ENCODE measurements at places on chromosomes 3 and 15. TPM values are rescaled to one million over a fixed set of nuclear protein-coding genes. Genes with fewer than 3 reads are reported as not detected.
A peak's percentile ranks its signal among the peaks of the same experiment; 100 is the strongest.

- DNase-seq: peak; percentile 56
These were observed 158.6 kb upstream of the NR2E3 start for GRCh38 chr15:71651750-71652186.

- no peak for DNase-seq
These were observed 7.2 kb downstream of the RNF13 start for GRCh38 chr3:149820183-149820582.

DNA sequence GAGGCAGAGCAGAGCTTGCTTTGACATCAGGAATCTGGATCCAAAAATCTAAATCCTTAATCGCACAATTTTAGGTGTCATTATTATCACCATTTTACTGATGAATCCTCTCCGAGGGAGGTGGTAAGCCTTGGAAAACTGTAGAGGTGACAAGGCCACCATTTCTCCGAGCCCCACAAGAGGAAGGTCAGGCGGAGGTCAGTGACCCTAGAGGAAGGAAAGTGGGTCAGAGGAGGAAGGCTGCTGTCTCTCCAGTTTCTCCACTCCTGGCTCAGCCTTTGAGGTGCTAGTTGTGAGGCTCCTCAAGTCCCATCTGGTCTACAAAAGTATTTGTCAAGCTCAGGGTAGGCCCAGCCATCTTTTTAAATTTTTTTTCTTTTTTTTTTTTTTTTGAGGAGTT, 3.2 kb downstream of the DVL3 start:
- DNase-seq: no peak

The ADGRG7 gene
- not detected for total RNA-seq

DNA sequence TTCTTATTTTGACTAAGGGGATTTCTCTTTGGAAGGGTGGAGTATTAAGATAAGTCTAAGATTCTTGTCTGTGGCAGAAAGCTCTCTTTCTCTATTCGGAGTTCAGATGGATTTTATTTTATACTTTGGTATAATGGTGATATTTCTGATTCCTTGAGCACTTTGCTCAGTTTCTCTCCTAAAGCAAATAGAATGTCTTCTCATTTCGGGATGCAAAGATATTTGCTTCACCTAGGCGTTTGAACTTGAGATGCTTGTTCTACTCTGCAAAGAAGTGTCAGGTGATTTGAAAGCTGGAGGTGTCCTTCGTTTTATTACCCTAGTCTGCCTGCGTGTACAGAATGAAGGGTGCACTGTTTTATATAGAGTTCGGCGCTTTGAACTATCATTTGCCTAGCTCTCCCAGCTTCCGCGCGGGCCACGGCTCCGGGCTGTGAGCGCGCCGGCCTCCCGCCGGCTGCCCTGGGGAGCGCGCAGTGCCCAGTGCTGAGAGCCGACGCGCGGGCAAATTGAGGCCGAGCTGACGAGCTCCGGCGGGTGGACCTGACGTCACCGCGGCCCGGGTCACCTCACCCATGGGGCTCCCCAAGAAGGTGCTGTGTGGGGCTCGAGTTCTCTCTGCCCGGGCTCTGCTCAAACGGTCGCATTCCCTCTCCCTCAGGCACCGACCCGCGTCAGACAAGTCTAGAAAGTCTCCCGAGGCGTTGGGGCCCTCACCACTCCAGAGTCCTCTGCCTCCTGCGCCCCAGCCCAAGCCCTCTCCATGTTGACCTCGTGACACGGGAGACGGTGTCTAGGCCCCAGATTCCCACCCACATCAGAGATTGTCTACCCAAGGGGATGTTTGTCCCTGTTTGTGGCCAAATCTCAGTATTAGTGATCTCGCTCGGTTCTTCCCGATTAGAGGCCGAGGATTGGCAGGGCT, 7.5 kb downstream of the SOX2 start:
- no peak for DNase-seq

DNA sequence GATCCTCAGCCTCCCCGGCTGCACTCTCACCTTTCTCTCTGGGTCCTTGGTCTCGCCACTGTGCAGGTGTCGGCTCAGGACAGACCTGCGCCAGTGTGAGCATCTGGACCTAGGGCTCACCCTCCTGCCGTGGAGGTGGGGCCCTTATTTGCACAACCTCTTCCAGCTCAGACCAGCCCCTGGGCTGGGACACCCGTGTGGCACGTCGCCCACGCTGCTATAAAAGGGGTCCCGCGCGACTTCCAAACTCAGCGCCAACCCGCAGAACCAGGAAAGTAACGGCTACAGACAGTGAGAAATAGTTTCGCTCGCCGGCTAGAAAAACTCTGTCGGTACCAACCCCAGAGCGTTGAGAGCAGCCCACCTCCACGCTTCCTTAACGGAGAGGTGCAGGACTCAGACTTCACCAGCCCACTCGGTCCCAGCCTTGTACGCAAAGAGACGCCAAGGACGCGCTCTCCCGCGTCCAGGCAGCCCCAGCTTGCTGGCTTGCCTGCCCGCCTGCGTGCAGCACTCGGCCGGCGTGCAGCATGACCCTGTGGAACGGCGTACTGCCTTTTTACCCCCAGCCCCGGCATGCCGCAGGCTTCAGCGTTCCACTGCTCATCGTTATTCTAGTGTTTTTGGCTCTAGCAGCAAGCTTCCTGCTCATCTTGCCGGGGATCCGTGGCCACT, at the start of the genes DUOX2 and DUOXA2:
Gene DUOX2 (minus strand): TSS at position 97 of the 675 bp plus-strand sequence. CDS start 761 bp downstream, outside the sequence.
Gene DUOXA2 (plus strand): TSS at position 251 of the 675 bp plus-strand sequence. CDS start 280 bp downstream, at position 531.
- DNase-seq: no peak

The PIAS1 gene
- total RNA-seq: 44.3 TPM

- no peak for DNase-seq
These were observed 8.2 kb upstream of the LCTL start for GRCh38 chr15:66573719-66574595.

DNA sequence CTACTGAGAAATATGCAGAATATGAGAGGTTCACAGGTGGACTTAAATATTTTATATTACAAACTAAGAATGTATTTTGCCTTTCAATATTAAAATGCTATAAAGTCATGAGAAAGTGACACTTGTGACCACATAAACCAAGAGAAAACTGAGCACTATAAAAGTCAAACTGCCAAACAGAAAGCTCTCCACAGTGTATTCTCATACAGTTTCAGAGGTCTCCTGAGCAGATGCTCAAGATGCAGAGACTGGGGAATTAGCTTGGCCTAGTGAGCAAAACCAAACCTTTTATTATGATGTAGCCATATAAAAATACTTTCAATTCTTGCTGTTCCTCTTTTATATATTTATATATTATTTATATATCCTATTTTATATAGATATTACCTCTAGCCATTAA, 227.8 kb downstream of the TBC1D5 start:
- no peak for DNase-seq

The RARB gene
- total RNA-seq: 14.7 TPM

- DNase-seq: no peak
These were observed 34.6 kb upstream of the CCDC66 start for GRCh38 chr3:56522374-56522773.

The ARHGAP31 gene
- 28.7 TPM for total RNA-seq

- no peak for DNase-seq
These were observed 7.0 kb downstream of the PPCDC start for GRCh38 chr15:75030424-75030823.

- DNase-seq: peak; percentile 88
These were observed at the start of gene CHST14 for GRCh38 chr15:40470423-40471104. Gene CHST14 (plus strand): TSS chr15:40470984. CDS start chr15:40471214, 230 bp downstream.

GRCh38 chr3:78141269-78141668, 1101.4 kb downstream of the ROBO2 start:
- no peak for DNase-seq

The VEPH1 gene
- total RNA-seq: 17.8 TPM

DNA sequence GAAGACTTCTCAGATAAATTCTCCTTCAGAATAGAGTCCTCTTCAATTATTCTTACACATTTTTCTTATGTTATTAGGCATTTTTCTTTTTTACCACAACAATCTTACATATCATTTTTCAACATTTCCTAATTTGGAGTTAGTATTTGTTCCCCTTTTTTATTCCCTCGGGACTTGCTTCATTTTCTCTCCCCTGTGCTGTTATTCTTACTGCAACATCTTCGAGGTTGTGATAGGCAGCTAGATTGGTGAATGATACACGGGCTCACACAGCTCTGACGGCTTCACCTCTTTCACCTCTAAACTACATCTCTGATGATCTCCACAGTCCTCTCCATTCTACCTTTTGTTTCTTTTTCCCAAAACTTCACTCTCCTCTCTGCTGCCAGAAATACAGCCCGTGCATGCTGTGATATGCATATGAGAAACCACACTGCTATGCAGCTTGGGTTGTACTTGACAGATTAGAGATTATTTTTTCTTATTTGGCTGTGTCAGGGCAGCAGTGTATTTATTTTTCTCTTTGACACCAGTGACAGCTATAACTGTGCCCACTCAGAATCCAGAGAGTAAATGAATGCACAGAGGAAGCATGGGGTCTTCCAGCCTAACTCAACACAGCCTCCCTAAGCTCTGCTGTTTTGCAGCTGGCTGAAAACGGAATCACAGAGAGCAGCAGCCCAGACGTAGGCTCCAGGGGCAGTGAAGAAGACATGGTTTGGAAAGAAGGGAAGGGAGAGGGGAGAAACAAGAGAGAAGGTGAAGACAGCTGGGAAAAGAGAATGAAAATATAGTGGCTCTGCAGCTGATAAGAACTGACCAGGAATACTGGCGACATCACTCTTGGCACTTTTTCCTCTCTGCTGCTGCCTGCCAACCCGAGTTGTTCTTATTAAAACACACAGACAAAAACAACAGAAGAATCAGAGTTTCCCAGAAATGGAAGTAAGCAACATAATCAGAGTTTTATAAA, 61.8 kb downstream of the SLC9A9 start:
- no peak for DNase-seq

GRCh38 chr3:125107861-125108567, 52.2 kb upstream of the HEG1 start:
- DNase-seq: no peak

- no peak for DNase-seq
These were observed 71.4 kb downstream of the SPSB4 start for GRCh38 chr3:141122455-141123030.

GRCh38 chr3:169676925-169677537, 13.5 kb upstream of the MECOM start:
- no peak for DNase-seq

- no peak for DNase-seq
These were observed 781.8 kb downstream of the ROBO1 start for GRCh38 chr3:78985981-78986380.

- DNase-seq: no peak
These were observed 1.4 kb downstream of the CIAO2A start for GRCh38 chr15:64092075-64092820.

DNA sequence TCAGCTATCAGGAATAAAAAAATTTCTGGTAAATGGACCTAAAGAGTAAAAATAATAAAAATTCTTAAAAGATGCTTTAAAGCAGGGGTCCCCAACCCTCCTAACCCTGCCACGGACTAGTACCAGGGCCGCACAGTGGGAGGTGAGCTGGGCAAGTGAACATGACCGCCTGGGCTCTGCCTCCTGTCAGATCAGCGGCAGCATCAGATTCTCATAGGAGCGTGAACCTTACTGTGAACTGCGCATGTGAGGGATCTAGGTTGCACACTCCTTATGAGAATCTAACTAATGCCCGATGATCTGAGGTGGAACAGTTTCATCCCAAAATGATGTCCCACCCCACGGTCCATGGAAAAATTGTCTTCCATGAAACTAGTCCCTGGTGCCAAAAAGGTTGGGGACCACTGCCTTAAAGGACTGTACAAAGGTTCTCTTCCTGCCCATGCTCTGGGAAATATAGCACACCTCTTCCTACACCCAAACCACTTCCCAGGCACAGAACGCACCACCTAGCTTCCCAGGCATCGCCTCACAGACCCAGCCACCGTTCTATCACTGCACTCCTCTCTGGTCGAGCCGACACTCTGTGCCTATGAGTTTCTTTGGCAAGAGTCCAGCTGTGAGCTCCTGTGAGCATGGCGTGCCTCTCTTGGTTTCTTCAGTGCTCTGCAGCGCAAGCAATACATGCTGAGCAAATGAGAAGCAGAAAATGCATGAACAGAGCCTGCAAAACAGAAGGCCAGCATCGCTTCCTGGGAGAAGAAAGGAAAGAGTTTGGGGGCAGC, 104.9 kb downstream of the OCA2 start:
- DNase-seq: no peak

DNA sequence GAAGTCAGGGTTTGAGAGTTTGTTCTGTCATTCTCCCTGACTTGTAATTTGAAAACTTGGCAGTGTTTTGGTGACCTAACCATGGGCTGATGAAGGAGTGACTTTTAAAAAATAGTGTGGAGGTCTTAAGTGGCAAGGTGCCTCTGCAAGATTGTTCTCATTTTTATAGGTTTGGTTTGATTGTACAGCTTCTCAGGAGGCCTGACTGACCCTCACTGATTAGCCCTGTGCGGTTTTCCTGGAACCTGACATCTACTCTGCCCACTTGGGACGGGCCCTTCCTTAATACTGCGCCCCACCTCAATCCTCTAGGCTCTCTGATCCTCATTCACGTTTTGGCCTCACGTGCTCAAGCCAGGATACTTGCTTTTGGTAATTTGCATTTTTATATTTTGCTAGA, 2.8 kb downstream of the UBE2E1 start:
- no peak for DNase-seq

- DNase-seq: no peak
These were observed 35.6 kb downstream of the SNAPC5 start for GRCh38 chr15:66461917-66462316.

The IGF1R gene
- total RNA-seq: 73.2 TPM

- peak; percentile 50 for DNase-seq
These were observed 302.5 kb downstream of the OCA2 start for GRCh38 chr15:27796405-27797320.

The ZNF660 gene
- 5.3 TPM for total RNA-seq

- no peak for DNase-seq
These were observed 207.0 kb downstream of the DIPK2A start for GRCh38 chr3:144178607-144179006.

DNA sequence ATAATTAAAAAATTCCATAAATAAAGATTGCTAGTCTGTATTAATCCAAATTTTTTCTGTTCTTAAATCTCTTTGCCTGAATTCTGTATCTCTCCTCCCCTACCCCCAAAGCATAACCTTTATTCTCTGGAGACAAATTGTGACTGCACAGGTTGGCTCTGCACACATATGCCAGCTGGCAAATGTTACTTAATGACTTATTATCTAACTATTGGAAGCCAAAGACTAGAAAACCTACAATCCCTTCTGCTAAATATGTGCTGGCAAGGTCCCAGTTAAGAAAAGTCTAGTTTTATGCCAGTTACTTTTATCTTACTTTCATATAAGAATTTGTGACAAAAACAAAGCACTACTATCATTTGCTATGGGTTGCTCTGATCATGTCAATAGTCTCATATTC, 569.3 kb downstream of the MECOM start:
- DNase-seq: no peak

DNA sequence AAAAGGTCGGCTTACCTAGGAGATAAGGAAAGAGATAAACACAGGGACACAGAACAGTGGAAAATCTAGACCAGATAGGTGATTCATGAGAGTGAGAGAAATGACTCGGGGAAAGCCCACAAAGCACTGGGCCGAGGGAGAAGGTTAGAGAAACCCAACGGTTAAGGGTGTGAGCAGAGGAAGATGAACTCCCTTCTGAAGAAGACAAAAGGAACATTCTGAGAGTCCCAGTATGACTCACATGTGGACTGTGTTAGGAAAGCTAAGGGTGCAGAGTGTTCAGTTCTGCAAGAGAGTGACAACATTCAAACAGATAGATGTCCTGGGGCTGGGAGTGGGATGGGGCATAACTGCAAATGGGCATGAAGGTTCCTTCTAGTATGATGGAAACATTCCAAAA, 83.0 kb downstream of the CNTN3 start:
- DNase-seq: no peak
